Adrenal gland (tissue), 19 donors: ENCODE measurements at places on chromosomes 1 and 21. TPM values are rescaled to one million over a fixed set of nuclear protein-coding genes. Genes with fewer than 3 reads are reported as not detected.

DNA sequence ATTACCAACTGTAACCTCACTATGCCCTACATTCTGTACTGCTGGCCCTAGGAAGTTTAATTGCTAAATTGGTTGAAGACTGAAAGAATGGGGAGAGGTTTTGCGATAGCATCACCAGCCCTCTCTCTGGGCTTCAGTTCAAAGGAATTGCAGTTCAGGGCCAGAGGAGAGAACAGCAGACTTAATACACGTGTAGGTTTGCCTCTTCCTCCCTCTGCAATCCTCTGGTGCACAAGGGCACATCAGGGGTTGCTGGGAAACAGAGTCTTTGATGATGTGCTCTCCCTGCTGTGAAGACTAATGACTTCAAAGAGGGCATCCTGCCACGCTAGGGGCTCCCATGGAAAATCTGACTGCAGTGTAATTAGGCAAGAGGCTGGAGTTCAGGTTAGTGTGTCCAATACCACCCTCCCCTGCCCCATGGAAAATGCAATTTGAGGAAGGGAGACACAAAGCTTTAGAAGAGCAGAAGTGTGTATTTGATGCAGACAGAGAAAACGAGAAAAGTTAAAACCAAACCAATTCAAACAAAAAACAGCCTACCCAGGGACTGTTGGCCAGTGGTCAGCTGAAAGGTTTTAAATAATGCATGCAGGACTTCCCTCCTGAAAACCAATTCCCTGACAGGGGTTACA, 167.9 kb downstream of the ASTN1 start:
- H3K27ac ChIP-seq: peak overlapping the region; percentile 14
- H3K36me3 ChIP-seq: no peaks in the 10 kb centered on the region
- H3K4me1 ChIP-seq: peaks cover 9% of the 10 kb centered on the region
- no peak overlapping the region for H3K4me3 ChIP-seq
- H3K27me3 ChIP-seq: no peaks in the 10 kb centered on the region
- DNase-seq: peak; percentile 75

DNA sequence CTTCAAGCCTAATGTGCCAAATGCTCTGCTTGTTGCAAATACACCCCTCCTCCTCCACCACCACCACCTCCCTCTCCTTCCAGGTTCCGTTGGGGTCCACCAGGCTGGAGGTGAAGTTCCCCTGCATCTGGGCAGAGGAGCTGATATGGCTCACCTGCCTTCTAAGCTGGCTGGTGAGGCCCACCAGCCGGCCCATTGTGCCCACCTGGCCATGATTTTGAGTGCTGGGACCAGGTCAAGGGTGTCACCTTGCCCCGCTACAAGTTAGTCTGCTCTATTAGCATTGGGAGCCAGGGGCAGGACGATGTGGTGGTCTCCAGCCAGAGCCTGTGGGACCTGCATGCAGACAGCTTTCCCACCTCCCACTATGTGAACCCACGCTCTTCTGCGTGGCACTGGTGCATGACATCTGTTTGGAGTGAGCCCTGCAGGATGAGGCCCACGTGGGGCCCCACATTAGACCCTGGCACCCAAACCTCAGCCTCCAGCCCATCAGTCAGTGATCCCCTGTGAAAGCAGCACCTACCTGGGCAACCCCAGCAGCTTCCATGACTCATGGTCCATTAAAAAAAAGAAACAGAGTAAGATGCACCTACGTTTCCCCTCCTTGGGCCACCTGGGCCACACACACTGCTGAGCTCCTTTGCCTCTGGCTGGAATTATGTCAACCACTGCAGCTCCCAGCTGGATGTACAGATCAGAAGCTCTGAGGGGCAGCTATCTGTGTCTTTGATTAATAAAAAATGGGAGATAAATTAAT, 15.6 kb upstream of the CDCP2 start:
- no peak overlapping the region for H3K27ac ChIP-seq
- no peaks in the 10 kb centered on the region for H3K36me3 ChIP-seq
- H3K4me3 ChIP-seq: no peak overlapping the region
- H3K4me1 ChIP-seq: peaks cover 12% of the 10 kb centered on the region
- no peaks in the 10 kb centered on the region for H3K27me3 ChIP-seq

DNA sequence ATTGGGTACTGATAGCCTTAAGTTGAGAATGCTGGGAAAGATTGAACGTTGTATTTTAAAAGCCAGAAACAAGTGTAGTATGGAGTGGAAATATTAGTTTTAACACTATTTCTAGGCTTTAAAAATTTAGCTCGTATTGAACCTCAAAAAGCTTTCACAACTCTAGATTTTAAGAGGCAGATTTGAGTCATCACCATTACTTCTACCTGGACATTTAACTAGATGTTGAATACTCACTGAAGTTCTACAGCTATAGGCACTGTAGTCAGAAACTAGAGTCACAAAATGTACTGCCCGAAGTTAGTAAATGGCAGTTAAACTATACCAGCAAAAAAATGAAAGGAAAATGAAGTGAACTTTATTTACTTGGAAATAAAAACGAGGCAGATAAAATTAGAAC, 96.5 kb downstream of the NEK7 start:
- H3K36me3 ChIP-seq: no peaks in the 10 kb centered on the region
- no peaks in the 10 kb centered on the region for H3K27me3 ChIP-seq
- no peak overlapping the region for H3K4me3 ChIP-seq
- H3K27ac ChIP-seq: no peak overlapping the region

DNA sequence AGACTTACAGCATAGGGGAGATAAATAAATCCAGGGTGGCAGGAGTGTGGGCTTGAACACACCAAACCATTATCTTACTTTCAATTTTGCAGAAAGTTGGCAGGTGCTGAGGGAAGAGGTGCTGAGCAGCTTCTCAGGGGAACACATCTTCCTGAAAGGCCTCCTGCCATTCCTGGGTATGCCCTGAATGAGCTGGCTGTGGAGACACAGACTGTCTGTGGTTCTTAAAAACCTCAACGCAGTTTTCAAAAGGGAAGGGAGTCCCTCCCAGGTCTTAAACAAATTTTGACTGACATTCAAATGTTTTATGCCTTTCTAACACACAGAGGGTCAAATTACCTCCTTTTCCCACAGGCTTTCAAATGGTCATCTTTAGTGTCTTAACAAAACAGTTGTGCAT, 166.9 kb downstream of the TNFSF18 start:
- no peak for DNase-seq
- H3K4me3 ChIP-seq: no peak overlapping the region
- no peaks in the 10 kb centered on the region for H3K36me3 ChIP-seq
- no peaks in the 10 kb centered on the region for H3K4me1 ChIP-seq

DNA sequence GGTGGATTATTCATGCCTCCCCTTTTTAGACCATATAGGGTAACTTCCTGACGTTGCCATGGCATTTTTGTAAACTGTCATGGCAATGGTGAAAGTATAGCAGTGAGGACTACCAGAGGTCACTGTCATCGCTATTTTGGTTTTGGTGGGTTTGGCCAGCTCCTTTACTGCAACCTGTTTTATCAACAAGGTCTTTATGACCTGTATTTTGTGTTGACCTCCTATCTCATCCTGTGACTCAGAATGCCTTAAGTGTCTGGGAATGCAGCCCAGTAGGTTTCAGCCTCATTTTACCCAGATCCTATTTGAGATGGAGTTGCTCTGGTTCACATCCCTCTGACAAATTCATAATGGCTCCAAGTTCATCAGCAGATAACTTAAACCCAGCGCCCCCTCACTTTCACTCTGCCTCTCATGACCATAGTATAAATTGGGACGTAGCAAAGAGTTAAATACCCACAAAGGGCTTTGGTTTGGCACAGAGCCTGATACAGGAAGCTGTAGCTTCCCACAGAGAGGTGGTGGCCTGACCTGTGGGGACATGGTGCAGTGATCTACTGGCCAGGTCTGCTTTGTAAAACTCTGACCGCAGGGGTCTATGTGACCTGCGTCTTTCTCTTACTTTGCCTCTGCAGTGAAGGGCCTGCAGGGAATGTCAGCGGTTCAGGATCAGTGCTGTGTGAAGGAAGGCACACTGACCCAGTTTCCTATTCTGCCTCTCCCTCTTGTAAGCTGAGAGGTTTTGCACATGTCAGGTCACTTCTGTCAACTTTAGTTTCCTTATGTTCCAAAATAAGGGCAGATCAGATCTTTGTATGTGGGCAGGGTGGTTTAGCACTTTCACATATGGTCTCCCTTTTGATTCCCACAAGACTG, 78.1 kb upstream of the ZNF644 start:
- H3K4me1 ChIP-seq: no peaks in the 10 kb centered on the region
- no peak overlapping the region for H3K4me3 ChIP-seq
- H3K27ac ChIP-seq: no peak overlapping the region
- no peaks in the 10 kb centered on the region for H3K36me3 ChIP-seq
- DNase-seq: no peak

- H3K4me3 ChIP-seq: no peak overlapping the region
- no peak for DNase-seq
- H3K4me1 ChIP-seq: peaks cover 8% of the 10 kb centered on the region
Observed at GRCh38 chr1:65359888-65360287, 50.5 kb downstream of the DNAJC6 start.

DNA sequence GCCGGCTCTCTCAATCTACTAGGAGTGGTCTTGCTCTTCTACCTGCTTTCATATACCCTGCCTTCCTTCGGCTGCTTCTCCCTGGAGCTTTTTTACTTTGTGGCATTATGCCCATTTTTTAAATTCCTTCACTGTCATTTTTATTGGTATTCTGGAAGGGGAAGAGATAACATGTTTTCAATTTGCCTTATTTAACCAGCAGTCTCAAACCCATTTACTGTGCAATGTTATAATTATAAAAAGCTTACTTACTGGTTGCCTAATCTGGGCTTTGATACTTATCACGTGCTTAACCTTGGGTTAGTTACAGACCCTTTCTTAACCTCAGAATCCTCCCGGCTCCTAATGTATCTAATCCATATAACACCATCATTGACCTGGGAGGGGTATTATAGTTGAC, 128.1 kb downstream of the SIPA1L2 start:
- no peak for DNase-seq
- H3K4me1 ChIP-seq: no peaks in the 10 kb centered on the region
- H3K27ac ChIP-seq: no peak overlapping the region
- no peak overlapping the region for H3K4me3 ChIP-seq
- H3K36me3 ChIP-seq: no peaks in the 10 kb centered on the region
- H3K27me3 ChIP-seq: no peaks in the 10 kb centered on the region

- H3K27me3 ChIP-seq: no peaks in the 10 kb centered on the region
- H3K4me3 ChIP-seq: no peak overlapping the region
- H3K4me1 ChIP-seq: no peaks in the 10 kb centered on the region
- H3K27ac ChIP-seq: no peak overlapping the region
- no peak for DNase-seq
Observed at GRCh38 chr1:110321846-110322245, 17.3 kb upstream of the RBM15 start.

GRCh38 chr21:43866260-43866629, 1.2 kb downstream of the AGPAT3 start:
- peak; percentile 60 for DNase-seq
- H3K36me3 ChIP-seq: no peaks in the 10 kb centered on the region
- no peaks in the 10 kb centered on the region for H3K27me3 ChIP-seq
- no peak overlapping the region for H3K4me3 ChIP-seq

GRCh38 chr1:200247518-200247917, 162.3 kb downstream of the ZNF281 start:
- DNase-seq: no peak
- H3K27me3 ChIP-seq: peaks cover 6% of the 10 kb centered on the region
- no peak overlapping the region for H3K4me3 ChIP-seq
- H3K4me1 ChIP-seq: no peaks in the 10 kb centered on the region

- H3K27ac ChIP-seq: no peak overlapping the region
- peaks cover 34% of the 10 kb centered on the region for H3K4me1 ChIP-seq
- no peak for DNase-seq
- no peaks in the 10 kb centered on the region for H3K36me3 ChIP-seq
Observed at GRCh38 chr1:28439320-28439719, 66.5 kb upstream of the RCC1 start.

- no peaks in the 10 kb centered on the region for H3K36me3 ChIP-seq
- no peak for DNase-seq
- H3K27me3 ChIP-seq: no peaks in the 10 kb centered on the region
- H3K4me1 ChIP-seq: no peaks in the 10 kb centered on the region
- no peak overlapping the region for H3K4me3 ChIP-seq
- no peak overlapping the region for H3K27ac ChIP-seq
Observed at GRCh38 chr1:103194984-103195383, 86.7 kb upstream of the COL11A1 start.

- no peak within 1 kb of the TSS for H3K27ac ChIP-seq
- H3K4me3 ChIP-seq: peak within 1 kb of the TSS; percentile 21
- peaks cover 17% of the 10 kb centered on the region for H3K27me3 ChIP-seq
- H3K4me1 ChIP-seq: no peaks in the 10 kb centered on the region
- no peaks in the 10 kb centered on the region for H3K36me3 ChIP-seq
Observed at GRCh38 chr21:41316200-41317062, at the start of gene FAM3B. Gene FAM3B, plus strand, starts transcription at chr21:41316801. Its CDS starts 79 bp downstream, at chr21:41316880.

- no peak overlapping the region for H3K27ac ChIP-seq
- no peak overlapping the region for H3K4me3 ChIP-seq
- no peaks in the 10 kb centered on the region for H3K36me3 ChIP-seq
- no peaks in the 10 kb centered on the region for H3K4me1 ChIP-seq
- no peaks in the 10 kb centered on the region for H3K27me3 ChIP-seq
Observed at GRCh38 chr1:41830726-41831125, 88.0 kb downstream of the HIVEP3 start.

DNA sequence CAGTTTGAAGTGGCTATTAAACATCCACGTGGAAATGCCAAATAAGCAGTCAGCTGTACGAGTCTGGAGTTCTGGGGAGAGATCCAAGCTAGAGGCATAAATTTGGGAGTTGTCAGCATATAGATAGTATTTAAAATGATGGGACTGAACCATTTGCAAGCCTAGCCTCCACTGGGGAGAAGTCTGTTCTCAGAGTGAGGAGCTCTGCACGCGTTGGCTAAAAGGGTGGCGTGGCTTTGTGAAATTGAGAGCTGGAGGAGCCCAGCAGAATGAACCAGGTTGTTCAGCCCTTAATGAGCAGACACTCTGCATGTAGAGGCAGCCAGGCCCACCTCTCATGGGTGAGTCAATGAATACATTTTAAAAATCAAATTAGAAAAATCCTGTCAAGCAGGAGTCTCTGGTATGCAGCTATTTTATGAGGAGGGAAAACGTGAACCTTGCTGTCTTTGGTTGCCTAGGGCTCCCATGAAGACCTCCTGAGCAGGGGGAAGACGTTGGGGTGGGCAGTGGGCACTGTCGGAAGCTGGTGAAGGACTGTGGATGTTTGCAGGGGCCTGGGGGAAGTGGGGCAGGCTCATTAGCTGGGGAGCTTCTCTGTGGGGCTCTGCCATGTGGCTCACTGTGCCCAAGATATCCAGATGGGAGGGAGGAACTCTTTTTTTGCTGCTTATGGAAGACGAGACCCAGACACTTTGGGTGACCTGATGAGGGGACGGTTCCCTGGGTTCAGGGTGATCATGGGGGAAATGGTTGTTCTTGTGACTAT, 18.8 kb downstream of the TMCC2 start:
- no peak overlapping the region for H3K27ac ChIP-seq
- peaks cover 17% of the 10 kb centered on the region for H3K4me1 ChIP-seq
- no peak for DNase-seq
- H3K4me3 ChIP-seq: no peak overlapping the region
- H3K36me3 ChIP-seq: no peaks in the 10 kb centered on the region

Gene UBE4B
- total RNA-seq: 53.5 TPM

Gene PLEKHG5
- total RNA-seq: 4.1 TPM

Gene TMEM53
- 47.4 TPM for total RNA-seq

Gene FAM43B
- 43.2 TPM for total RNA-seq
